ENCODE measurements at places on chromosomes 2 and 18. TPM values are rescaled to one million over a fixed set of nuclear protein-coding genes. Genes with fewer than 3 reads are reported as not detected.

Gene DES
- 1.2 TPM for total RNA-seq

DNA sequence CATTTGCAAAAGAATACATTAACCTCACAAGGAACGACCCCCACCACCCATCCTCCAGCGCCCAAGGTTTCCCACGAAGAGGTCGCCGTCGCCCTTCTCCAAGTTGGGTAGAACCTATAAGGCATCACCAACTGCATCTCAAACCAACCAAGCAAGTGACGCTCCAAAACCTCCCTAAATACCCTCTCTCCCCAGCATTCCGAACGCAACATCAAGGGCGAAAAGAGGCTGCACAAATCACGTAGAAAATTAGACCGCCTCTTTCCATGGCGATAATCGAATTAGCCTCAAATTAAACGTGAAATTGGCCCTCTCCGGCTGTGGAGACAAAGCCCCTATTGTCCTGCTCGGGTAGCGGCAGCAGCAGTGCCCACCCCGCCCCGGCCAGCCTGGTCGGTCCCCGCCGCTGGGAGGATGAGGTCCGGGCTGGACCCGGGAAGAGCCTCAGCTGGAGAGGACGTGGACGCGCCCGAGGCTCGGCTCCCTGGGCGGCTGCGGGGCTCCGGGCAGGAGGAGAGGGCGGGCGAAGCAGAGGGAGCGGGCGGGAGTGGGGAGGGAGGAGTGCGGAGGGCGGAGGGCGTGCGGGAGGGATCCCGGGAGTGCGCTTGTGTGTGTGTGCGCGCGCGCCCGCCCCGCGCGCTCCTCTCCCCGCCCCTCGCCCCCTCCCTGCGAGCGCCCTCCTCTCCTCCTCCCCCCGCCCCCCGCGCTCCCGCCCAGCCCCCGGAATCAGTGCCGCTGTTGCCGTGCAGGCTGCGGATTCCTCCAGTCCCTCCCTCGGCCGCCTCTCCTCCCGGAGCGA is at the start of gene SPTBN1:
Gene SPTBN1 (plus strand): TSS at position 765 of the 799 bp plus-strand sequence. CDS start 70,092 bp downstream, outside the sequence.
- peak; percentile 98 for DNase-seq

- DNase-seq: no peak
Observed at GRCh38 chr2:192413812-192414681, 219.3 kb upstream of the TMEFF2 start.

DNA sequence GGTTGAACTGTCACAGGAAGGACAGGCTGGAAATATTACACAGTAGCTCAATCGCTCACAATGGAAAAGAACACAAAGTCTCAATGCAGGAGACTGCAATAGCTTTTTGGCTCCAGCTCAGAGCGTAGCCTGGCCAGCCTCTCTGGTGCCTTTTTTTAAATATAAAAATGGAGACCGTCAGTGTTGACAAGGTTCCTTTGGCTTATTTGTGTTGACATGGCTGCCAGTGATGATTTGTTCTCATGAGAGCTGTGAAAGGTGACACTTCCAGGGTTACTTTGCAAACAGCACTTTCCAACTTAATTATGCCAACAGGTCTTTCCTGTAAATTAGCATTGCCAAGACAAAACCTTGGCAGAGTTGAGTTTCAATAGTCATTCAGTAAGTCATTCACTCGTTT is 70.8 kb downstream of the KCNE4 start:
- DNase-seq: no peak

DNA sequence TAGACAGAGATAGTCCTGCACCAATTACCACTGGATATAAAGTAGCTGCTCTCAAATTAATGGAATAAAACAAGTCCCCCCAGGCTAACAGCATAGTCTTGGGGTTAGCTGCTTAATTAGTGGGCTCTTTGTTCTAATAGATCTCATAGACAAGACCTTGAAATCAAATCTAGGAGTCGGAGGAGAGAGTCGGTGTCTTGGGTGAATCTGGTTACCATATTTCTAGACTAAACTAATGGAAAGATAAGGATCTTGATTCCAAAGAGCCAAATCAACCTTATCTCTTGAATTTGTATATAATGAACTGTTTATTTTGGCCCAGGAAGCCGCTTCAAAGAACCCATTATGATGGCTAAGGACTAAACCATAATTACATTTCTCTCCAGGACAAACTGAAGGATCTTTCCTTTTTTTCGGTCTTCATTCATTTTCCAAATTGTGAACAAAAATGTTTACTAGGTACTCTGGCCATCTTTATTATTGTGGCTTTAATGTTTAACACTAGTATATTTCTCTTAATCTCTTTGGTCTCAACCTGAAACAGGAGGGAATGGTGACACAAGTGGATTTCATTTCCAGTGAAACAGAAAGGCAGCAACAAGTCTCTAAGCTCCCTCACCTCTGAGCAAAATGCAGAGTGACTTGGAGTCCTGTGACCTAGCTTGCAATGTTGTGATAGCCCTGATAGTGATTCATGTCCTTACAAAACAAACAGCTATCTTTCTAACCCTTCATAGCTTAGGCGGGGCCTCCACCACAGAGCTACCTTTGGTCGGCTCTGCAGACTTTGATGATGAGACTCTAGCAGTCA is 137.9 kb upstream of the PARD3B start:
- DNase-seq: no peak

DNA sequence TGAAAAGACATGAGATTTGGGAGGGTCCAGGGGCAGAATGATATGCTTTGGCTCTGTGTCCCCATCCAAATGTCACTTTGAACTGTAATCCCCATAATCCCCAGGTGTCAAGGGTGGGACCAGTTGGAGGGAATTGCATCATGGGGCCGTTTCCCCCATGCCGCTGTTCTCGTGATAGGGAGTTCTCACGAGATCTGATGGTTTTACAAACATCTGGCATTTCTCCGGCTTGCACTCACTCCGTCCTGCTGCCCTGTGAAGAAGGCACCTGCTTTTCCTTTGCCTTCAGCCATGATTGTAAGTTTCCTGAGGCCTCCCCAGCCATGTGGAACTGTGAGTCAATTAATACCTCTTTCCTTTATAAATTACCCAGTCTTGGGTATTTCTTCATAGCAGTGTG is 51.4 kb downstream of the LPIN1 start:
- DNase-seq: no peak

- DNase-seq: peak; percentile 90
Observed at GRCh38 chr2:23480957-23481797, 96.2 kb downstream of the KLHL29 start.
